Activated naive CD4-positive, alpha-beta T cell (primary cell): ENCODE measurements at places on chromosomes 3 and 15.

GRCh38 chr3:192597506-192597905 lies 129.8 kb downstream of the FGF12 start:
- no peak for DNase-seq

DNA sequence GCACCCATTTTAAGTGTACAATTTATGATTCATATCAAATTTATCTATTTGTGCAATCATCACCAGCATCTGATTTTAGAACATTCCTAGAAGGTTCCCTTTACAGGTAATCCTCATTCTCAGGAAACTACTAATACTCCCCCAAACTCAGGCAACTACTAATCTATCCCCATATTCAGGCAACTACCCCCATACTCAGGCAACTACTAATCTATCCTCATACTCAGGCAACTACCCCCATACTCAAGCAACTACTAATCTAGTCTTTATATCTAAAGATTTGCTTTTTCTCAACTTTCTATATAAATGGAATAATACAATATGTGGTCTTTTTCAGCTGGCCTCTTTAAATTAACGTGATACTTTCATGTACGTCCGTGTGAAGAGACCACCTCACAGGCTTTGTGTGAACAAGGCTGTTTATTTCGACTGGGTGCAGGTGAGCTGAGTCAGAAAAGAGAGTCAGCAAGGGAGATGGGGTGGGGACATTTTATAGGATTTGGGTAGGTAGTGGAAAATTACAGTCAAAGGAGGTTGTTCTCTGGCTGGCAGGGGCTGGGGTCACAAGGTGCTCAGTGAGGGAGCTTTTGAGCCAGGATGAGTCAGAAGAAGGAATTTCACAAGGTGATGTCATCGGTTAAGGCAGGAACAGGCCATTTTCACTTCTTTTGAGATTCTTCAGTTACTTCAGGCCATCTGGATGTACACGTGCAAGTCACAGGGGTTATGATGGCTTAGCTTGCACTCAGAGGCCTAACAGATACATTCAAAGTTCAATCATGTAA lies 1444.5 kb upstream of the CADM2 start:
- no peak for DNase-seq

- no peak for DNase-seq
Measured at GRCh38 chr15:80480909-80481308, 76.7 kb downstream of the ARNT2 start.

DNA sequence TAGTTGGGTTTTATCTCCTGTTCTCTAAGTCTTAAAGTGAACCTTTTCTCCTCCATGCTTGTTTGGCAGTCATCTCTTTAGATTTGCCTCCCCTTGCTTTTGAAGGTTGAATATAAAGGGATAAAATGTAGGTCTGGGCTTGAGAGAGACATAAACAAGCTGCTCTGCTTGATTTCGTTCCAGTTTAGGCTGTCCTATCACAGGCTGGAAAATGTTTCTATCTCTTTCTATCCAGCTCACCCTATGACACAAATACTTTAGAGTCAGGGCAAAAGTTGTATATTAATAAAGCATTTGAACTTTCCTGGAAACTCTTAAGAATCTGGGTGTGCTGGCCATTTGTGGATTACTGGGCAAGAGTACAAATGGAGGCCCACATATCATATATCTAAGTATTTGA lies 29.5 kb upstream of the ZBBX start:
- DNase-seq: no peak

DNA sequence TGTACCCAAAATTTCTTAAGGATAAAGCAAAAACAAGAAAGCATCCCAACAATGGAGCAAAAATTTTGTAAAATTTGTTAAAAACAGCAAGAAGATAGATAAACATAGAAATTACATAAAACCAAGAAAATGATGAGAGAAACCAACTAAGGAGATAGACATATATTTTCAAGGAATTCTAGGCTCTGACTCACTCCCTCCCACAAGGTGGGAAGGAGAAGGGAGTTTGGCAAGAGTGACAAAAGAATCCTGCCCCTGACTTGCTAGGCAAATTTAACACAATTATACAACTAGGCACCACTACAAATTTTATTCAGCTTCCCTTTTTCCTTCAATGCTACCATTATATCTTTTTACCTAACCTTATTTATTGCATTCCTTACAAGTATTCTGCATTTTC lies 70.9 kb downstream of the MYO9A start:
- DNase-seq: no peak

DNA sequence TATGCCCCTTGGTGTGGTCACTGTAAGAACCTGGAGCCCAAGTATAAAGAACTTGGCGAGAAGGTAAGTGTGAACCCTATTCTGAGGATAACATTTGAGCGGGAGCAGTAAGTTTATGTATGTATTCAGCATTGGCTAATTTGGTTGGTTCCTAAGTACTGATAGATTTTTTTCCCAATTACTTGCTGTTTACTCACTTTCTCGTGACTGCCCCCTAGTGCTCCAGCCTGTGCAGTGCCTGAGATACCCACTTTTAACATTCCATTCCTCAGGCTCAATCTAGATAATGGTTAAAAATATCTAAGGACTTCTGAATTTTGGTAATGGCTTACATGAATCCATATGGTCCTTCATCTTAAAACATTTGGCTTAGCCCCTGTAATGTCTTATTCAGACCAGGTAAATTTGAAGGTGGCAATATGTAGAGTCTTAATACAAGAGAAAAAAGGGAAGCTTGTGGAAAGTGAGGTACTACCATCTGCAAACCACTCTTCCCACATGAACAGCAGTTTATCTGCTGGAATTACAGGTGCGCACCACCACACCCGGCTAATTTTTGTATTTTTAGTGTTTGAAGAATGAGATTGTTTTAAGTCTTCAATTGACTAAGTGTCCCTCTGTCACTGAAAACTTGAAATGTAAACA lies 7.1 kb downstream of the ELL3 start:
- no peak for DNase-seq

DNA sequence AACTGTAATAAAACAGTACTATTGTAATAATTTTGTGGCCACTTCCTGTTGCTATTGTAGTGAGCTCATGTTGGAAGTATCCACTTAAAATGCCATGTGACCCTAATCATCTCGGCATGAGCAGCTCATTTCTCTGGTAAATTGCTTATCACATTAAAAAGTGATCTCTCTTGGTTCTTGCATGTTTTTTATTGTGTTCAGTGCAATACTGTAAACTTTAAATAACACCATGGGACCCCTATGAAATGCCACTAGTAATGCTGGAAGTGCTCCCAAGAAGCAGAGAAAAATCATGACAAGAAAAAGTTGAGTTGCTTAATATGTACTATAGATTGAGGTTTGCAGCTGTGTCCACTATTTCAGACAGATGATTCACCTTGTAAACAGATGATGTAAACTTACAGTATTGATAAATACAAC lies 45.6 kb downstream of the NMD3 start:
- DNase-seq: no peak

- DNase-seq: no peak
Measured at GRCh38 chr15:57321973-57322601, 54.2 kb upstream of the CGNL1 start.

DNA sequence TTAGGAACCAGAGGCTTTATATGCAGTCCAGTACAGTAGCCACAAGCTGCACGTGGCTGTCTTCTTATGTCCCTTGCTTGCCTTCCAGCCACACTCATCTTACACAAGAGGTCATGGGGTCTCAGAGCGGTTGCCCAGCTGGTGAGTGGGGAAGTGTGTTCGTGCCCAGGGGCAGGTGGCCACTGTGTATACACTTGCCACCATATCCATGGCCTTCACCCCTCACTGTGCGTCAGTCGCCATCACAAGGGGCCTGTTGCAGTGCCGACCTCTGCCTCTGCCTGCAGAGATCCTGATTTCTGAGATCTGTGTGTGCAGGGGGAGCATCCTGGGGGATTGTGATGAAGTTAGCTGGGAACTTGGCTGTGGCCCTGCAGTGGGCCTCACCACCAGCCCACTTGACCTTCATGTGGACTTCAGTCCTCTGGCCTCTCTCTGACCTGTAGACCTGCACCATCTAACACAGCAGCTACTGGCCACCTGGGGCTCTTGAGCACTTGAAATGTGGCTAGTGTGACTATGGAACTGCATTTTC lies 43.1 kb upstream of the SACM1L start:
- no peak for DNase-seq

DNA sequence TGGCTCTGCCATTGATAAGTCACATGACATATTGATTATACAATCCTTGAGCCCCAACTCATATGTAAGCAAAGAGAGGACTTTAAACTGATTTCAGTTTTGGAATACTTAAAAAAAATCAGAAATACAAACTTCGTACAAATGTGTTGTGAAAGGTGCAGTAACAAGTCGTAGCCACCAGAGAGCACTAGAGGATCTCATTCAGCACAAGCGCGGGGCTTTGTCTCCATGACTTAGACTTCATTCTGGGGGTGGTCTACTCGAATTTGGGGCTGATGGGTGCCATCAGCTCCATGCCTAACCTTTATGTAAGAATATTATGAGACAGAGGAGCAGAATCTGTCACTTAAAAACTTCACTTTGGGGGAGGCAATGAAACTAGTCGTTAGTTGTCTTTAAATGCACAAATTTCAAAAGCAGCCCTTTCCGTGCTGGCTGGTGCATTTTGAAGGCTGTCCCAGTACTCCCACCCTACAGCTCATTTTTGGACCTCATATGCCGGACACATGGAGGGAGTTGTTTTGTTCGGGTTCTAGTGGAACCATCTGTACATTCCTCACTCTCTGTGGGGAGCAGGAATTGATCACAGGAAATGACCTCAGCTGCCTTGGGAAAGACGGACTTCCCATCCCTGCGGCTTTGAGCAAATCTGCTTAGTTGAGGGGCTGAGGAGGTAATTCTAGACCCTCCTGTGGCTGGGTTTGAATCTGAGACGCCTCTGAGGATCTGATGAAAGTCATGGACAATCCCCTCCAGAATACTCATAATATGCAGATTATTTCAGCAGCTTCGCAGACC lies 27.5 kb upstream of the MASP1 start:
- peak; percentile 2 for DNase-seq

- no peak for DNase-seq
Measured at GRCh38 chr3:49016414-49017228, 1.8 kb downstream of the DALRD3 start.

DNA sequence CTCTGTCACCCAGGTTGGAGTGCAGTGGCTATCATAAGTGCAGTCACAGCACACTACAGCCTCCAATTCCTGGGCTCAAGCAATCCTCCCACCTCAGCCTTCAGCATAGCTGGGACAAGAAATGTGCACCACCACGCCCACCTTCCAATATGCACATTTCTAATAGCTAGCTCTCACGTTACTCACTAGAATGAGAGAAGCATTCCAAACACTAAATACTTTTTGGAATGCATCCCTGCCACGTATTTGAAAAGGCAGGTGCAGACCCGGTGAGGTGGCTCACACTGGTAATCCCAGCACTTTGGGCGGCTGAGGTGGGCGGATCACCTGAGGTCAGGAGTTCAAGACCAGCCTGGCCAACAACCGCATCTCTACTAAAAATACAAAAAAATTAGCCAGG lies 7.6 kb upstream of the TCF12 start:
- DNase-seq: no peak

- DNase-seq: no peak
Measured at GRCh38 chr15:68333775-68334470, 56.4 kb downstream of the FEM1B start.

DNA sequence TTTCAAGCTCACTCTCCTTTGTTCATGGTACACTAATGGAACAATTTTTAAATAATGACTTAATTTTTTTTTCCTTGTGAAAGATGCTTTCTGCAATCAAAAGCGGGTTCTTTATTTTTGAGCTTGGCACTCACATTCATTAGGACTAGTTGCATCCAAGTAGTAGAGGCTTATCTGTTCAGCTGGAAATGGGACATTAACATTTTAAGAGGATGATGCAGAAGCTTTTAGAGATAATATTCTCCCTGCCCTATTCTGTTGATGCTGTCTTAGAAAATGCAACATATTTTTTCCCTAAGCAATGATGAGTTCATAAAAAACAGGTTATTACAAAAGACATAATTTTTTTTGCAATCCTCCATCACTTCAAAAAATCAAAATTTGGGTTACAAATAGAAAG lies 900.6 kb downstream of the NTRK3 start:
- no peak for DNase-seq

DNA sequence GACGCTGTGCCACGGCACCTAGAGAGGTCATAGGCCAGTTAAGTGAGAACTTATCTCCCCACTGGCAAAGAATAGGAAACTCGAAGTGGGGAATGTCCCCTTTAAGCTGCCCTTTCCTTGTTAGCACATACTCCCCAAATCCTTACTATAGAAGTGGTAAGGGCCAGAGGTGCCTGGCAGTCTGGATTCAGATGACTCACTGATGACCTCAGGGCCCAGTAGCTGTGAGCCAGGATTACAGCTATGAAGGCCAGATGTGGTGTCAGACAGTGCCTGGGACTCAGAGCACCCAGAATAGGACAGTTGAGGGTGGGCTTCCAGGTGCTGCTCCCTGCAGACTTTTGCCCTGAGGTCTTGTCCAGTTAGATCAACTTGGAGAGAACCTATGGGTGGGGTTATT lies 37.7 kb downstream of the PDIA5 start:
- no peak for DNase-seq

DNA sequence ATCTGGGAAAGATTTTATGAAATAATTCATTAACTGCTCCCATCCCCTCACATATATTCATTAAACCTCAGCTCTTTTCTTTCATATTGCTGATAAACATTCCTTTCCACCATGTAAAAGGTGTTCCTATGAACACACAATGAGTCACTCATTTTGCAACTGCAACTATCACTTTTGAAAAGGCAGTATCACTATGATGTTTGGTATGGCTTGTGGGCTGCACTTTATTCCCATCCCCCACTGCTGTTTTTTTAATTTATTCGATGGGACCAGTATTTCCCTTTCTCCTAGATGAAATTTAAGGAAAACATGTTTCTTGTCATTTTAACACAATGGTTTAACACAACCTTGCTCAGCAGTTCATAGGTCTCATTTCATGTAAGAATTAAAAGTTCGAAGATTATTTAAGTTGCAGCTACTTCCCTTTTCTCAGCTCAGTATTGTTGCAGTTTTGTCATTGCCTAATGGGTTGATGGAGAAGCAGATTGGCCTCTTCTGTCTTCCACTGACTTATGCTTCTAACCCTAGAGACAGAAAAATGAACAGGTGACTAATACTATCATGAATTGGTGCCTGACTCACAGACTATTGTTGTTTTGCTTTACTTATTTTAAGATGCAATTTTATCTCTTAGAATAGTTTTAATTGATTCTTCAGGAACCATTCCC lies 280.3 kb downstream of the ZPLD1 start:
- no peak for DNase-seq

GRCh38 chr3:59426821-59427565 lies 377.2 kb upstream of the CFAP20DC start:
- no peak for DNase-seq

DNA sequence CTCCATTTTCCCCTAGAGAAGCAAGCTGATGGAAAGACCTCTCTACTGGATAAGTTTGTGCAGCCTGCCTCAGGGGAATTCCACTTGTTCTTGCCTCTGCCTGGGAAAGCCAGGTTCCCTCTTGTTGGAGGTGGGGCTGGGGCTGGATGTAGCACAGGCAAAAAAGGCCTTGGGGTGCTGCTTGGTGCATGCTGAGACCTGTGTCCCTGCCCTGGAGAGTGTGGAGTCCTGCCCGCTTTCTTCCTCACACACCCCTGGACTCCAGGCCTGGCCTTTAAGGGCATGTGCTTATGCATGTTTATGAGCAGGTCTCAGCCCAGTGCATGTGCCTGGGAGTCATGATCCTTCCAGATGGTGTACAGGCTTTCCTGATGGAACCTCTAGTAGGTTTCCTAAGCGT lies 23.5 kb upstream of the JMJD7 start:
- no peak for DNase-seq

GRCh38 chr3:194137008-194137505 lies 1.1 kb downstream of the HES1 start:
- DNase-seq: peak; percentile 10
